HT1080 (cell line): ENCODE measurements at places on chromosomes 7 and 10. TPM values are rescaled to one million over a fixed set of nuclear protein-coding genes. Genes with fewer than 3 reads are reported as not detected.

DNA sequence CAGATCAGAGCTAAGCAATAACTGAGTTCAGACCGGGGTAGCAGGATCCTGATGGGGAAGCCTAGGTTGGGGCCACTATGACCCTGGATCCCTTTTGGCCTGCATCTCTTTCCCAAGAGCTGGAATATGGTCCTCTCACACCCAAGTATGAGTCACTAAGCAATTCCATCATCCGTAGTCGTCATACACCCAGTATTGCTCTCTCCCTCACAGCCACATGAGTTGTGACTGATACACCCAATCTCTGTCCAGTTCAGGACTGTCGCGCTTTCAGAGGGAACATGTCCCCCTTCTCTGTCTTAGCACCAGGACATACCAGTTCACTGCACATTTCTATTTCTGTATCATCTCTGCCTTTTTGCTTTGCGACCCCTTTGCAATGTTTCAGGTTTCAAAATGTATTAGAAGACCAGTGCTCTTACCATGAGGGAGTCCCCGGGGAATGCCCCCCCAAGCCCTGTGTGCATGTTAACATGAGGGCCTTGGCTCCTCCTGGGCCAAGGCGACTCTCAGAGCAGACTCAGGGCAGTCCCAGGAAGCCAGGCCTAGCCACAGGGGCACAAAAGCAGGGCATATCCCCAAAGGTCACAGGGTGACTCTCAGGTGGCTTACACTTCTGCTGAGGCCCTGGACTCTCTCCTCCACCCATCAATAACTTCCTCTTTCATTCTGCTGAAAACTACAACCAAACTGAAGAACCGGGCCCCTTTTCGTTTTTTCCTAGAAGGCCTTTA, 75.3 kb upstream of the SAMD8 start:
- peak; percentile 51 for DNase-seq

DNA sequence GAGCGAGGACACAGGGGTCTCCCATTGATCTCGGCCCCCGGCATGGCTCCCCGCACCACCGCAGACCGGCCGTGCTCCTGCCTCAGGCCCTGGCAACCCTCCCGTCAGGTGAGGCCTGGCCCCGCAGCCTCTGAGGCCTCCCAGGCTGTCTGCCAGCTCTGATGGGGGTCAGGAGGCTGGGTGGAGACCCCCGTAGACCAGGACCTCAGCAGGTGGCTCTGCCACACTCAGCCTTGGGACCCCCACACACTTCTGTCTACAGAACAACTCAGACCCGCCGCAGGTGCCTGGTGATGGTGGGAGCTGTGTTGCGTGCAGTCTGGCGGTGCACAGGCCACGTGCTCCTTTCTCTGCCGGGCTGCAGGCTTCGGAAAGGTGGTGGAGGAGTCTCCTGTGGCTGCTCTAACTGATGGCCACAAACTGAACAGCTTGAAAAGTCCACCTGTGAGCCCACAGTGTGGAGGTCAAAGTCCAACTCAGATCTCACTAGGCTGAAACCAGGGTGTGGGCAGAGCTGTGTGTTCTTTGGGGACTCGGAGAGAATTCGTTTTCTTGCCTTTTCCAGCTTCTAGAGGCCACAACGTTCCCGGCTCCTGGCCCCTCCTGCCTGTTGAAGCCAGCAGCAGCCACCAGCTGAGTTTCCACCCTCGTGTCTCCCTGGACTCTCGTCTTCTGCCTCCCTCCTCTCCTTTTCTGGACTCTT, 62.5 kb downstream of the PWWP2B start:
- DNase-seq, result no peak

DNA sequence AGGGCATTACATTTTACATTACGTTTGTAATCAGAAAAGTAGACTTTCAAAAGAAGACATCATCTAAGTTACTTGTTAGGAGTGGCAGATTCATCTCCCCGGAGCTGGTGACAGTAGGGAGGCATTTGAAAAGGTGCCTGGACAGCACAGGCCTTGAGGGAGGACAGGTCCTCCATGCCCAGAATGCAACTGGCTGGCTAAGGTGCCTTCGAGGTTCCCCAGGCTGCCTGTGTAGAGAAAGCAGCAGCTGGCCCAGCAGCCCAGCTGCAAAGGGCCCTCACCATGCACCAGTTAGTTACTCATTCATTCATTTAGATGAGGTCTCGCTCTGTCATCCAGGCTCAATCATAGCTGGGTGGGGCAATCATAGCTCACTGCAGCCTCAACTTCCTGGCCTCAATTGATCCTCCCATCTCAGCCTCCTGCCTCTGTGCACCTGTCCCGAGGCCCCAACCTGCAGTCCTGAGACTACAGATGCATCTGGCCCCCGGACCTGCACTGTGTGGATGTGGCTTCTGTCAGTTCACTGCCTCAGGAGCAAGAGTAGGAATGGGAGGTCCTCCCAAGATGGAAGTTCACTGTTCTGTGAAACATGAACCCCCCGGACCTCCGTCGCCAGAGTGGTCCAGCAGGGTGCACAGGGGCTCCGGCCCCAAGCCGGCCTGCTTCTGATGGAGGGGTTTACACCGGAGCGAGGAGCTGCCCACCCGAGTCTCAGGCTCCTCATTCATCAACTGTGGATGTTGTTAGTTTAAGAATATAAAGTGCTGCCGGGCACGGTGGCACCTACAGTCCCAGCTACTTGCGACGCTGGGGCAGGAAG, 36.6 kb downstream of the PRKAG2 start:
- no peak for DNase-seq

DNA sequence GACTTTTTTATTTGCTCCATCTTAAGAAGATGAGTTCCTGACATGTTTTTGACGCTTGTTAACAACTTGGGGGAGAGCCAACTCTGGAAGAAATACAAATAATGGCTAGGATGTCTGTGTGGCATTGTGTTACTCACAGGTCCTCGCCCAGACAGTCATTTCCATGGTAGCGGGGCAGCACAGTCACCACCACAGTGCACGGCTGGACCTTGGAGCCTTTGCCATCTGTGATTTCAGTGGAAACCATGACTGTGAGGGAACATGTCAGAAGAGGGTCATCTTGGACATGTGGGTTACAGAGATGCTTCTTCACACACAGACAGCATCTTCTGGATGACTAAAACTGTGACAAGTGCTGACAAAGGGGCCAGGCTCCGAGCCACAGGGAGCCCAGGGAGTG, 74.5 kb downstream of the PKD1L1 start:
- DNase-seq, result peak; percentile 57

DNA sequence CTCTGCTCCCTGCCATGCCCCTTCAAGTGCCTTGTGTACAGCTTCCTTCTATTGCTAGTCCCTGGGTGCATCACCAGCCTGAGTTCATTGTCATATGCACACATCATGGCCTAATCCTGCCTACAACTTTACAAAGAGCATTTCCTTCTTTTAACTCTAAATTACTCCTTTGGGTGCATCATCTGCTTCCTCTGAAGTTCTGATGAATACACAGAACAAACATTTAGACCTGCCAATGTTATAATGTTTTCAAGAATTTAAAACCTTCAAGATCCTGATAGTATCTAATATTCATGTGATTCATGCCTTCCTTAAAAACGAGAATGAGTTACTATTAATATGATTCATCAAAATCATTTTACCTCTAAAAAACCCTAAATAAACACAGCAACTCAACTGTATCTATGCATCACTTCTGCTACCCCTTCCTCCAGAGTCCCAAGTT, 357.1 kb downstream of the MAGI2 start:
- peak; percentile 38 for DNase-seq

GRCh38 chr7:45514944-45515343, 59.2 kb upstream of the ADCY1 start:
- DNase-seq, result no peak

- no peak for DNase-seq
Observed at GRCh38 chr7:41566581-41566980, 136.3 kb downstream of the INHBA start.

DNA sequence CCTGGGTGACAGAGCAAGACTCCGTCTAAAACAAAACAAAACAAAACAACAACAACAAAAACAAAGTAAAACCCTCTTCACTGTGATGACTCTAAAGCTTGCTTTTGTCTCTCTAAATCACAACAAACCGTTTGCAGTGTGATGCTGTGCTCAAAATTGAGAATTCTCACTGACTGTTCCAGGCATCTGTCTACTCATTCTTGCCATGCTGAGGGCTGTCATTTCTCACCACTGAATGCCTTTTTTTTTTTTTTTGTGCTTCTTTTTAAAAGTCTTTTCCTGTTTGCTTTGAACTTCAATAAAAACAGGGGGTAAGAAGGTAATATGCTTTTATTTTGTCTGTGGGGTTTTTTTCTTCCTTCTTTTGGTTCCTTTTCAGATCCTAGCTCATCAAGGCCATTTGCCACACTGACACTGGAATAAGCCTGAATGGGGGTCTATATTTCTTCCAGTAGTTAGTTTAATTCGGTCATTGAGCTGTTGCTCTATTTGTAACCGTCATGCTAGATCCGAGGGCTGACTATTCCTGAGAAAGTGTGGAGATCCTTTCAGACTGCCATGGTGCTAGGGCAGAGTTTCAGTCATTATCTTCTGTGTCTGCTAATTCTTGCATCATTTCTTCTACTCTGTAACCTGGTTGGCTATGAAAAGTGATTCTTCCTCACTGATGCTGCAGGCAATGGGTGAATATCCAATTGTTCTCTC, 10.6 kb downstream of the FAS start:
- DNase-seq, result no peak

DNA sequence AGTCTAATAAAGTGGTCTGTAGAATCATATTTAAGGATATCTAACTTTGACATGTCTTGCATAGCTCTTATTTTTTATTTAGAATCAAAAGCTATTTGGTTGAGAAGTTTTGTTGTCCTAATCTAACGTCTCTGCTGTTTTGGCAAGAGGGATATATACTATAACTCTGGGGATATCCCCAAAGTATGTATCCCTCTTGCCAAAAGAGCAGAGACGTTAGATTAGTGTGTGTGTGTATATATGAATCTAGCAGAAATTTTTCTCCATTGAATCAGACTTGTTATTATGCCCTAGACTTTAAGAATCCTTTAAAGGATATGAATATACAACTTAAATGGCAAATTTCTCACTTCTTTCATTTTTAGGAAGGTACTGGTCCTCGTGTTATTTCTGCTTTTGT, 9.6 kb downstream of the SMC3 start:
- no peak for DNase-seq

- peak; percentile 37 for DNase-seq
Observed at GRCh38 chr10:59337201-59337652, 25.1 kb downstream of the FAM13C start.

GRCh38 chr7:43465581-43466554, 117.0 kb upstream of the STK17A start:
- no peak for DNase-seq

The ST7 gene
- 15.1 and 22.6 TPM in 2 replicates for total RNA-seq

The ODAD2 gene
- total RNA-seq, result 5.3 and 5.6 TPM in 2 replicates

The CYP3A7 gene
- total RNA-seq, result 0.32 and 0.50 TPM in 2 replicates

The CALML3 gene
- total RNA-seq, result not detected in 2 replicates

The NPVF gene
- not detected in 2 replicates for total RNA-seq
